ENCODE measurements at places on chromosomes 12 and 14. TPM values are rescaled to one million over a fixed set of nuclear protein-coding genes. Genes with fewer than 3 reads are reported as not detected.

GRCh38 chr12:18851271-18851670, 113.4 kb downstream of the CAPZA3 start:
- no peak for DNase-seq
- H3K4me3 ChIP-seq, result no peak overlapping the region
- no peaks in the 10 kb centered on the region for H3K36me3 ChIP-seq
- H3K27ac ChIP-seq, result no peak overlapping the region
- no peaks in the 10 kb centered on the region for H3K4me1 ChIP-seq

- H3K27me3 ChIP-seq, result no peaks in the 10 kb centered on the region
- H3K36me3 ChIP-seq, result no peaks in the 10 kb centered on the region
- no peak overlapping the region for H3K4me3 ChIP-seq
- peaks cover 36% of the 10 kb centered on the region for H3K4me1 ChIP-seq
Measured at GRCh38 chr14:68810173-68811153, 17.6 kb upstream of the ZFP36L1 start.

GRCh38 chr12:64618953-64619590, 8.8 kb downstream of the RASSF3 start:
- DNase-seq, result no peak
- H3K27me3 ChIP-seq, result no peaks in the 10 kb centered on the region
- H3K4me3 ChIP-seq, result no peak overlapping the region
- no peaks in the 10 kb centered on the region for H3K36me3 ChIP-seq
- no peak overlapping the region for H3K27ac ChIP-seq

Gene ZC2HC1C
- 6.7 TPM for total RNA-seq

DNA sequence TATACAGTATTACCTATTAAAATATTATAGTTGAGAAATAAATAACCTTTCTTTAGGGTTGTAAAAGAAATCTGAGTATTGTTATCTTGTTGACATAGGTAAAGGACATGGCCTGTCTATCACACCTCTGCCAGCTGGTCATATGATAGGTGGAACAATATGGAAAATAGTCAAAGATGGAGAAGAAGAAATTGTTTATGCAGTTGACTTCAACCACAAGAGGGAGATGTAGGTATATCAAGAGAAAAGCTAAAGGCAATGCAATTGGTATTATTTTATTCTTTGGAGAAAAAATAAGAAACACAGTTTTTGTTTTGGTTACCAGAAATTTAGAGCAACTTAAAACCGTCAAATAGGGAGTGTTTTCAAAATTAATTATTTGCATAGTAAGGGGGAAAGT, 13.5 kb downstream of the CPSF2 start:
- no peak overlapping the region for H3K27ac ChIP-seq
- peaks cover 15% of the 10 kb centered on the region for H3K36me3 ChIP-seq

GRCh38 chr14:104169699-104170479, 31.5 kb downstream of the KIF26A start:
- H3K27ac ChIP-seq, result no peak overlapping the region
- no peak overlapping the region for H3K4me3 ChIP-seq
- H3K4me1 ChIP-seq, result no peaks in the 10 kb centered on the region
- peaks cover 3% of the 10 kb centered on the region for H3K36me3 ChIP-seq

DNA sequence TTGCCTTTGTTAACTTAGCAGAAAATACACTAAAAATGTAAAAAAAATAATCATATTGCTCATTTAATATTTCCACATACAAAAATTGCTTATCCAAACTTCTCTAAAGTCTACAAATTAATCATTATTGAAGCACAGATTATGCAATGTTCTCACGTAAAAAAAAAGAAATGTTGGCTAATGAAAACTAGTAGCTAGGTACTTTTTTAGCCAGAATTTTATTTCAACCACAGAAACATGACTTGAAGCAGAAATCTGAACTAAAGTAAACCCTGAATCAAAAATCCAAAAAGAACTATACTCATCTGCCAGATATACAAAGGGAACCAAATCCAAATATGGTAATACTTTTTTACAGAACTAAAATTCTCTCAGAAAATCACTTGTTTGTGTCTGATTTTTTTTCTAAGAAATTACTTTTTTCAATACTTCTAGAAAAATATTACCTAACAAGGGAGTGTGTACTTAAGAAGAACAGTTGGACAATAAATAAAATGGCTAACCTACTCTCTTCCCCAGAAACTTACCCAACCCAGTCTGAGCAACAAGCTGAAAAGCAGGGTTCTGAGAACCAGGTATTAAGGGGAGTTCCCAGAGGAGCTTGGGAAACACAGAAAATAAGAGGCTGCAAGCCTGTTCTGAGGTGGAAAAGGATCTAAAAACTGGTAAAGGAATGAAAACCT, 78.4 kb upstream of the RAP1B start:
- no peaks in the 10 kb centered on the region for H3K36me3 ChIP-seq
- H3K27me3 ChIP-seq, result no peaks in the 10 kb centered on the region
- no peak overlapping the region for H3K27ac ChIP-seq
- DNase-seq, result no peak
- H3K4me1 ChIP-seq, result peaks cover 6% of the 10 kb centered on the region

- no peak for DNase-seq
- no peaks in the 10 kb centered on the region for H3K27me3 ChIP-seq
- H3K4me3 ChIP-seq, result no peak overlapping the region
- H3K27ac ChIP-seq, result no peak overlapping the region
- H3K4me1 ChIP-seq, result no peaks in the 10 kb centered on the region
Measured at GRCh38 chr12:15636060-15636890, 152.9 kb downstream of the EPS8 start.

- no peak for DNase-seq
- no peak overlapping the region for H3K27ac ChIP-seq
- H3K36me3 ChIP-seq, result no peaks in the 10 kb centered on the region
Measured at GRCh38 chr12:107399046-107399445, 286.6 kb upstream of the PWP1 start.

GRCh38 chr14:23929822-23930294, 23.7 kb upstream of the DHRS4 start:
- H3K4me1 ChIP-seq, result peaks cover 9% of the 10 kb centered on the region
- no peak overlapping the region for H3K27ac ChIP-seq
- no peak overlapping the region for H3K4me3 ChIP-seq
- no peaks in the 10 kb centered on the region for H3K27me3 ChIP-seq
- no peaks in the 10 kb centered on the region for H3K36me3 ChIP-seq
- DNase-seq, result peak; percentile 78

- H3K4me1 ChIP-seq, result no peaks in the 10 kb centered on the region
- H3K27ac ChIP-seq, result no peak overlapping the region
- no peaks in the 10 kb centered on the region for H3K36me3 ChIP-seq
- no peak for DNase-seq
- no peak overlapping the region for H3K4me3 ChIP-seq
Measured at GRCh38 chr14:79960288-79960687, 251.0 kb downstream of the DIO2 start.

Gene MYF5
- not detected for total RNA-seq

DNA sequence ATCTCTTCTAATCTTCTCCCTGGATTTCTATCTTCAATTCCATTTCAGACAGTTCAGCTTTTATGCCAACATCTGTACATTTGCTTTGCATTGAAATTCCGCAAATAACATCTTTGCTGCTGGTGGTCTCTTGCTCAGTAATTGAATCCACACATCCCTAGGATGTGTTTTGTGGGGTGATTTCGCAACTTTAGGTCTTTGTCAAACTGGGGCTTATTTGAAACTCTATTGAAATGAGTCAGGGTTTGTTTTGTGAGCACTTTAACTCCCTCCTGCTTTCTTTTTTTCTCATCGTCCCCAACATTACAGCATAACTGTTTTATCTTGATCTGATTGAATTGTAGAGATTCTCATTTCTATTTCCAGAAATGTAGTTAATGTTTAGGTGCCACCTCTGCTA, 404.3 kb downstream of the NPAS3 start:
- no peak for DNase-seq
- no peak overlapping the region for H3K27ac ChIP-seq
- H3K4me3 ChIP-seq, result no peak overlapping the region
- no peaks in the 10 kb centered on the region for H3K27me3 ChIP-seq
- no peaks in the 10 kb centered on the region for H3K36me3 ChIP-seq

DNA sequence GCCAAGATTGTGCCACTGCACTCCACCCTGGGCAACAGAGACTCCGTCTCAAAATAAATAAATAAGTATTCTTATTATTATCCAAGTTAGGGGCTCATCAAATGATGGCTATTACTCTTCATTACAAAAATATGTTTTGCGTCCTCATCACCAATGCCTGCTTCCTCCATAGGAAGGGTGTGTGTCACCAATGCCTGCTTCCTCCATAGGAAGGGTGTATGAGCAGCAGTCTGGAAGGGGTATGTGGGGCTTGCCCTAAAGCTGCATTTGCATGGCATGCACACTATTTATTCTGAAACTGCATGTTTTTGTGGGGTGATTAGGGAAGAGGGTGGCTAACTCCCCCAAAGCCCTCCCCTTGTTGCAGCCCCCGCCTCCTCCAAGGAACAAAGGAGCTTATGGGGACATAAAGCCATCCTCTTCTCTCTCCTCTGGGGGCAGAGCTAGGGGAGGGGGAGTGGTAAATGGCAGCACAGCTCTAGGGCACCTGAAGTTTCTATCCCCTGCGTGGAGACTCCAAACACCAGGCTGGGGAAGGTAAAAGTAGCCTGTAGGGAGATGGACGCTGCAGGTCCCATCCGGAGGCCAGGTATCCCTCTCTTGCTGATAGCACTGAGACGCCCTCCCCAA, 1.3 kb downstream of the CAMKK2 start:
- no peaks in the 10 kb centered on the region for H3K36me3 ChIP-seq
- peak; percentile 32 for DNase-seq
- peak overlapping the region; percentile 76 for H3K4me3 ChIP-seq
- peaks cover 13% of the 10 kb centered on the region for H3K4me1 ChIP-seq

Gene COL2A1
- total RNA-seq, result not detected

- H3K36me3 ChIP-seq, result no peaks in the 10 kb centered on the region
- no peaks in the 10 kb centered on the region for H3K27me3 ChIP-seq
- no peak for DNase-seq
- no peak overlapping the region for H3K4me3 ChIP-seq
Measured at GRCh38 chr12:47033081-47033480, 46.3 kb upstream of the PCED1B start.

DNA sequence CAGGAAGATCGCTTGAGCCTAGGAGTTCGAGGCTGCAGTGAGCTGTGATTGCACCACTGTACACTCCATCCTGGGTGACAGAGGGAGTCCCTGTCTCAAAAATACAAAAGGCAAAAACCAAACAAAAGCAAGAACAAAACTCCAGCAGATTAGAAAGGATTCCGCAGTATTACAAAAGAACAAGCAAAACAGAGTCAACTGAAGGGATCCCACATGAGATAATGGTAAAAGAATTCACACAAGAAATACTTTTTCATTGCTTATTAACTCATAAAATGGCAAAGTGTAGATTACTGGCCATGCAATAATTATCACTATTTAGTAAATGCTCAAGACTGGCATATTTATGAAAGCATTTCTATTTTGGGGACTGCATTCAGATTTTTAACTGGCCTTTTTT, 35.4 kb downstream of the BEST3 start:
- DNase-seq, result no peak
- no peaks in the 10 kb centered on the region for H3K36me3 ChIP-seq
- H3K27ac ChIP-seq, result no peak overlapping the region
- H3K27me3 ChIP-seq, result no peaks in the 10 kb centered on the region

Gene BHLHE41
- 34.3 TPM for total RNA-seq

- no peaks in the 10 kb centered on the region for H3K27me3 ChIP-seq
- H3K4me1 ChIP-seq, result no peaks in the 10 kb centered on the region
- no peak overlapping the region for H3K27ac ChIP-seq
- H3K36me3 ChIP-seq, result no peaks in the 10 kb centered on the region
Measured at GRCh38 chr12:117890137-117890536, 78.7 kb downstream of the KSR2 start.

- DNase-seq, result peak; percentile 42
- no peaks in the 10 kb centered on the region for H3K27me3 ChIP-seq
- peaks cover 12% of the 10 kb centered on the region for H3K4me1 ChIP-seq
- H3K27ac ChIP-seq, result no peak overlapping the region
- H3K36me3 ChIP-seq, result no peaks in the 10 kb centered on the region
- no peak overlapping the region for H3K4me3 ChIP-seq
Measured at GRCh38 chr14:65222440-65222858, 120.1 kb upstream of the MAX start.

DNA sequence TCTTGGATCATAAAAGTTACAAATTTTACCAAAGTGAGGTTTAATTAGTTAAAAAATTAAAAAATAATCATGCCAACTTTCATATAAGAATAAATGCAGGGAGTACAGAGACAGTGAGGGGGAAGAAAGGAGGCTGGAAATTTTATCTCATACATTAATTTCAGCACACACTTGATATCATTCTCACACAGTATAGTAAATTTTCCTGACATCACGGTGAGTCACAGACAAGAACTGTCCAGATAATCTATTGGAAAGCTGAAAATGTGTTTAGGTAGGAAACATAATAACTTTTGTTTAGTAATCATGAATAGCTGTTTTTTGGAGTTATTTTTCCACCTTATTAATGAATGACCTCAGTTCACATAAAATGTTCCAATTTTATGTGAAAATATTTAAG, 1204.8 kb downstream of the GALC start:
- no peaks in the 10 kb centered on the region for H3K4me1 ChIP-seq
- no peaks in the 10 kb centered on the region for H3K36me3 ChIP-seq
- H3K4me3 ChIP-seq, result no peak overlapping the region
- no peaks in the 10 kb centered on the region for H3K27me3 ChIP-seq
- no peak overlapping the region for H3K27ac ChIP-seq

GRCh38 chr12:2457933-2458414, 336.8 kb upstream of the FKBP4 start:
- H3K36me3 ChIP-seq, result no peaks in the 10 kb centered on the region
- H3K4me1 ChIP-seq, result no peaks in the 10 kb centered on the region
- no peaks in the 10 kb centered on the region for H3K27me3 ChIP-seq
- no peak overlapping the region for H3K4me3 ChIP-seq
- H3K27ac ChIP-seq, result no peak overlapping the region

DNA sequence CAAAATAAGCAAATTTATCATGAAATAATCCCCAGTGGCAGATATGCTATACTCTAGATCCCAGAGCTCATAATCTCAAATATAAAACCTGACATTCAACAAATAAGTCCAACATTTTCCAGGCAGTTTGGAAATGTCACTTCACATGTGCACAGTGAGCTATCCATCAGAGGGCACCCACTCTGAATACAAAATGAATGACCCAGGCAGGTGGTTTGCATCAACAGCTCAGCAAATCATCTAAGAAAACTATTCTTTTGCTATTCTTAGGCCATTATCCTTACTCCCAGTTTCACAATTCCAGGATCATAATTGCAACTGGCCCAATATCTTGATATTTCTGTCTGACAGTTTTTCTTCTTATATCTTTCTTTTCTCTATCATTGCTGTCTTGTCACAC, 38.5 kb downstream of the TRIM9 start:
- H3K27me3 ChIP-seq, result no peaks in the 10 kb centered on the region
- no peaks in the 10 kb centered on the region for H3K4me1 ChIP-seq
- H3K4me3 ChIP-seq, result no peak overlapping the region
- no peak overlapping the region for H3K27ac ChIP-seq

GRCh38 chr12:116382686-116383530, 105.4 kb upstream of the MED13L start:
- H3K36me3 ChIP-seq, result no peaks in the 10 kb centered on the region
- H3K4me3 ChIP-seq, result no peak overlapping the region
- no peak for DNase-seq
- H3K4me1 ChIP-seq, result peaks cover 7% of the 10 kb centered on the region
- H3K27ac ChIP-seq, result no peak overlapping the region
